ENCODE measurements at places on chromosomes 1 and 21. TPM values are rescaled to one million over a fixed set of nuclear protein-coding genes. Genes with fewer than 3 reads are reported as not detected.

GRCh38 chr1:190084552-190084951, 393.1 kb downstream of the BRINP3 start:
- DNase-seq, result no peak

- no peak for DNase-seq
These were observed 17.6 kb downstream of the MTFR1L start for GRCh38 chr1:25837262-25837875.

GRCh38 chr1:182890927-182891610, 51.9 kb downstream of the DHX9 start:
- DNase-seq, result no peak

DNA sequence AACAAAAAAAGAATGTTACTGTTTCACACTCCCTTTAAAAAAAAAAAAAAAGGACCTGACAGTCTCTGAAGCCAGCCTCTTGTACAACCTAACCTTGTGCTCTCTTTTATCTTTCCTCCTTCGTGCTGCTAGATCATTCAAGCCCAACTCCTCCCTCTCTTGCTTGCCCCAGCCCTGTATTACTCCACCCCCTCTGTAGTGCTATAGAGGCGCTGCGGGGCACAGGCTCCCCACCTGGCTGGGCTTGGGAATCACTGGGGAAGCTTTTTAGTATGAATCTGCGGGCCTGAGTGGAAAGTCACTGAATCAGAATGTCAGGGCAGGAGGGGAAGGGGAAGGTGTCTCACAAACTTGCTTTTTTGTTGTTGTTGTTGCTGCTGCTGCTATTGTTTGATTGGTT, 383.7 kb upstream of the CAMK1G start:
- no peak for DNase-seq

Gene PCSK9
- total RNA-seq, result not detected
